Right forelimb (tissue), 1 donor: ENCODE measurements at places on chromosomes 1 and 21.
A peak's percentile ranks its signal among the peaks of the same experiment; 100 is the strongest.

DNA sequence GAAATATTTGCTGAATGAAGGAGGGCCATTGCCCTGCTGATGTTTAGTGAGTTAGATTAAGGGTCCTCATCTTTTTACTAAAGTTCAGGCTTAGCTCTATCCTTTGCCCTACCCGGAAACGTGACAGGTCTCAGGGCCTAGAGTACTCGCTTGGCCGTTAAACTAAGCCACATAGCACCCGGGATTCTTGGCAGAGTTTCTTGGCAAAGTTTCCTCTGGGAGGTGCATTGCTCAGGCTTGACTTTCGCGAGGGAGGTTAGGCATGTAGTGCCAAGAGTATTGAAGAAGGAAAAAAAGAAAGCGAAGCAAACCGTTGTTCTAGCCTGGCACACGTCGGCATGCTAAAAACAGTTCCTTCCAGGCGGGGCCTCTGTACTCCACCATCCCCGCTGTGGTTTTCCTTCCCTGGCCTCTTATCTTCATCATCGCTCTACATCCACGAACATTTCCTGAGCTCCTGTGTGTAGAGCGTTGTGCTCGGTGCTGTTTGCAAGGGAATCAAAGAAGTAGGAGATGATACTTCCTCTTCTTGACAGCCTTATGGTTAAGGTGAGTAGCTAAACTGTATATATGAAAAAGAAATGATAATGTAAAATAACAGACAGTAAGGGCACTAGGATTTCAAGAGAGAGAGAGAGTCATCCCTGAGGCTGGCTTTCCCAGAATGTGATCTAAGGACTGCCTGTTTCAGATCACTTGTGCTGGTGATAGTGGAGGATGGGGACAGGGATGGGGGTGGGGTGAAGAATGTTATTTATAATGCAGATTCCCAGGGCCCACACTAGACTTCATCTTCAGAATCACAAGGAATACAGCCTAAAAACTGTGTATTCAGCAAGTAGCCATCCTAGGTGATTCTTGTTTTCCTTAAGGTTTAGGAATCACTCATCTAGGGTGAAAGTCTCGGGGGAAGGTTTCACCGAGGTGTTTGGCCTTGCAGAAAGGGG lies 18.8 kb downstream of the RNF220 start:
- DNase-seq: no peak

GRCh38 chr1:203871114-203871880 lies 9.9 kb downstream of the SNRPE start:
- no peak for DNase-seq

DNA sequence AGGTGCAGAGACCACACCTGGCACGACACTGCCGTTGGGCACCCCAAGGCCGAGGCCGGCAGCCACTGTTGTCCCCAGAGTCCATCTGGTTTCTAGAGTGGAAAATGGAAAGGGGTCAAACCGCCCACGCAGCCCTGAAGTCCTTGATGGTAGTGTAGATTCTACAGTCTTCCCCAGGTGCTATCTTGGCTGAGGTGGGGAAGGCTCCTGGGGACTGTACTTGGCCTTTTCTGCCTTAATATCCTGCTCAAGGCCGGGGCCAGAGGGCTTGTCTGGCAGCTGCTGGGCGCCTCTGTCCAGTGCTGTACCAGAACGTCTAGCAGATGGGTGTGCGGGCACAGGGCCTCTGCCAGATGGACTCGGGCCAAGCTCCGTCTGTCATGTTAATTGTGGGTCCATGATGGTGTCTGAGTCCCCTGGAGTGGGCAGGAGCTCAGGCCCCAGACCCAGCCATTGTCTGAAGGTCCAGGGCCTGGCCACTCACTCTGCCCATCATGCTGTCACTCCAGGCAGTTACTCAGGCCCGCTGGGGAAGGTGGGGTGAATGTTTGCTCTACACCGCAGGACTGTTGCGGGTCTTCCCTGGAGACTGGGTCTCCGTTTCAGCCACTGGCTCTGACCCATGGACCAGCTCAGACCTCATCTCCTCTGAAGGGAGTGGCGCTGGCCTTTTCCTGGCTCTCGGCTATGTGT lies 161.9 kb upstream of the COL6A1 start:
- DNase-seq: no peak

- no peak for DNase-seq
Measured at GRCh38 chr1:55478742-55479141, 263.6 kb upstream of the USP24 start.

- peak; percentile 28 for DNase-seq
Measured at GRCh38 chr1:31505911-31506497, 70.3 kb upstream of the TINAGL1 start.

- DNase-seq: peak; percentile 47
Measured at GRCh38 chr21:42581336-42581992, 67.8 kb downstream of the SLC37A1 start.

DNA sequence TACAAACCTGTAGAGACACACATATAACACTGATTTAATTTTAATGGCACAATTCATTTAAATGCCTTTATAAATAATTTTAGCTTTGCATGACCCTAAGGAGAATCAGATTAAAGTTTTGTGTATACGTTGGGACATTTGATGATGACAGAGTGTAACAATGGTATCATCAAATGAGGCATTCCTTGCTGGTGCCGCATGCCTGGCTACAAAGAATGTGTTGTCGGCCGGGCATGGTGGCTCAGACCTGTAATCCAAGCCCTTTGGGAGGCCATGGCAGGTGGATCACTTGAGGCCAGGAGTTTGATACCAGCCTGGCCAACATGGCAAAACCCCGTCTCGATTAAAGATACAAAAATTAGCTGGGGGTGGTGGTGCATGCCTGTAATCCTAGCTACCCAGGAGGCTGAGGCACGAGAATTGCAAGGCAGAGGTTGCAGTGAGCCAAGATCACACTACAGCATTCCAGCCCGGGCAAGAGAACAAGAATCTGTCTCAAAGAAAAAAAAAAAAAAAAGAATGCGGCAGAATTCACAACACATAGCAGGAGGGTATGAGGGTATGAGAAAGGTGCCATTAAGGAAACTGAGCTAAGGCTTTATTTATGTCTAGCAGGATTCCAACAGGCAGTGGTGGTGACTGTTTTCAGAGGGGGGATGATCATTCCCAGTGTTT lies 58.9 kb downstream of the PTPN14 start:
- DNase-seq: no peak

- no peak for DNase-seq
Measured at GRCh38 chr1:192529031-192529755, 46.4 kb upstream of the RGS1 start.

DNA sequence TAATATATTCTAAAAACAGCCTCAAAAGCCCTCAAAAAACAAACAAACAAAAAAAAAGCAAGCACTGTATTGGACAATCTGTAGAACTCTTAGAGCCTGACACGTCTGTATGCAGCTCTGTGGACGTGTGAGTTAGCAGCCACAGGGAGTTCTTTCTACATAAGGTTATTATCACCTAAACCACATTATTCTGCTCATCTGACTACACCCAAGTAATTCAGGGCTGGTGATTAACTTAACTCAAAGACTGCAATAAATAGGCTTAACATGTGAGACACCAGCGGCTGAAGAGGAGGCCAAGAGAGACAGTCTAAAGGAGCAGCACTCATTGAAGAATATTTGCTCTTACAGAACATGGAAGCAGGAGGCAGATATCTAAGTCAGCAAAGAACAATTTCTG lies 316.0 kb downstream of the VAV3 start:
- no peak for DNase-seq

DNA sequence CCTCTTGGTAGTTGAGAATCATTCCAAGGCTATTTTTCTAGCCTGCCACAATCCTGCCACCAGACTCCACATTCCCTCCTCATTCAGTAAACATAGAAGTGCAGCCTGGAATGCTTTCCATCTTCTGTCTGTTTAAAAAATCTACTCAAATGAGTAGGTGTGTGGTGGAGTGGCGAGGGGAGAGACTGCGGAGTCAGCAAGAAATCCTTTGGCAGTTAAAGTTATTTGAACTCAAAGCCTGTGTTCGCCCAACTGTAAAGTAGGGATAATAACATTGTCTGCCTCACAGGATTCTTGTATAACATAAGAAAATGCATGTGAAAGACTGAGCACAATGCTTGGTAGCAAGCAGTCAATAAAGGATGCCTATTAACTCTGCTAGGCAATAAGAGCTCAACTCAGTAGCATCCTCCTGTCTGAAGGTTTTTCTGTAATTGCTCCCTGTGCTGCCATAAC lies 22.2 kb upstream of the DPT start:
- no peak for DNase-seq

DNA sequence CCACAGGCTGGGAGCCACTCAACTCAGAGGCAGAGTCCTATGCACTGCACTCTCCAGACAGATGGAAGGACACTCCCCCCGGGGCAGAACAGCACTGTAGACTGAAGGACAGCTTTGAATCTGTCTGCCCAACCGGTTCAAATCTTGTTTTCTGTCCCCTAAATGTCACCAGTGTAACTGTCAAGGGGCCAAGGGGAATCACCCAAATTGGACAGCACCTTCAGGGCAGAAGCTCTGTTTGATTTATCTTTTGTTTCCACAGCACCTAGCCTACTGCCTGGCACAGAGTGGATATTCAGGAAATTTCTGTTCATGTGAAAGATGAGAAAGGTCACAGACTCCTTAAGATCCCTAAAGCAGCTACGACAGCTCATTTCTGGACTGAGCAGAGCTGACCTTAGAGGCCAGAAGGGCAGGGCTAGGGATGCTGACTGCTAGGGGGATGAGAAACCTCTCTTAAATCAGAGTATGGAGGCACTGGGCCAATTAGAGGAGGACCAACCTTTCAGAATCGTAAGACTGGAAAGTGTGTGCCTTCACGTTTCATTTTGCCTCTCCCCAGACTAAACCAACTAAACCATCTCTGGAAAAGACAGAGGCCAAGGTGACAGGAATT lies 41.0 kb downstream of the ITPKB start:
- no peak for DNase-seq

DNA sequence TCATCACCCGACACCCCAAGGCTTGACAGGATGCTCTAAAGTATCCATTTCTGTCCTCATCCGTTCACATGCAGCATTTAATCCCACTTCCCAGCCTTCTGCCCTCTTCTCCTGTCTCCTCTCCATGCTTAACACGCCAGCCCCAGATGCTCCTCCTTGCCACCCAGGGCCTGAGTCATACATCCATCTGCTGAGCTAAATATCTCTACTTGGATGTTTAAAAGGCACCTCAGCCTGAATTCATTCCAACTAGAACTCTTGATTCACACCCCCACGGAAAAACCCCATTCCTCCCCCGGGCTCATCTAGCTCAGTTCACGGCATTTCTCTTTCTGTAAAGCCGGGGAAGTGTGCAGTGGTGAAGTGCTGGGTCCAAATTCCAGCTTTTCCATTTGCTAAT lies 27.7 kb downstream of the TEX35 start:
- no peak for DNase-seq

- DNase-seq: no peak
Measured at GRCh38 chr21:34807881-34808568, 139.2 kb downstream of the CLIC6 start.

DNA sequence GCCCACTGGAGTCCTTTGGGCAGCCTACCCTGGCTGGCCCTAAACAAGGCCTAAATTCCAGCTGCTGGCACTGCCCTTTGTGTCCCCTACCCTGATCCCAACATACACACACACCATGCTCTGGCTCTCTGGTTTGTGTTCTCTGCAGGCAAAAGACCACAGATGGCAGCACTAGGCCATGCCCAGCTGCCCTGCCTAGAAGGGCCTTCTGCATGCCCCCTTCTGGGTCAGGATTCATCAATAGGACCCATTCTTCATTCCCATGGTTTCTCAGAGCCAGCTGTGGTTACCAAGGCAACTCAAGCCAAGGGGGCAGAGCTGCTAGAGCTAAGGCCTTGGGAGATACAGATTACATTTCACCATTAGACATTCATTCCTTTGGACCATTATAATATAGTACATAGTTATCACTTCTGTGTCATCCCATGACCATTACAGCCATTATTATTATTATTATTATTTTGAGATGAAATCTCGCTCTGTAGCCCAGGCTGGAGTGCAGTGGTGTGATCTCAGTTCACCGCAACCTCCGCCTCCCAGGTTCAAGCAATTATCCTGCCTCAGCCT lies 17.5 kb downstream of the ASAP3 start:
- no peak for DNase-seq

DNA sequence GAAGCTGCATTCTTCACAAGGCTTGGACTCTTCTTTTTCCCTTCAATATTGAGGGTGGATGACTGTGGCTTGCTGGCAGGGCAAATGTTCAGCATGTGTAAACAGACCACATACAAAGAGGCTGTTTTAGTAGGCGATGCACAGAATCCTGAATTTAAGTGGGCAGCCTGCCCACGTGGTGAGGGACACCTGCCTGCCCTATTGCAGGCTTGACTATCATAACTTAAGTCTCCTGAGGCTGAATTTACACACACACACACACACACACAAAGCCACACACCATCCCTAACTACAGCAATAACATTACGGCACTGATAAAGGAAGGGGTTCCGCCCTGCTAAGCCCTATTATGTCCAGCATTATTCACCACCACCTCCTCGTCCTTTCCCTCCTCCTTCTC lies 15.9 kb downstream of the SYT2 start:
- no peak for DNase-seq

DNA sequence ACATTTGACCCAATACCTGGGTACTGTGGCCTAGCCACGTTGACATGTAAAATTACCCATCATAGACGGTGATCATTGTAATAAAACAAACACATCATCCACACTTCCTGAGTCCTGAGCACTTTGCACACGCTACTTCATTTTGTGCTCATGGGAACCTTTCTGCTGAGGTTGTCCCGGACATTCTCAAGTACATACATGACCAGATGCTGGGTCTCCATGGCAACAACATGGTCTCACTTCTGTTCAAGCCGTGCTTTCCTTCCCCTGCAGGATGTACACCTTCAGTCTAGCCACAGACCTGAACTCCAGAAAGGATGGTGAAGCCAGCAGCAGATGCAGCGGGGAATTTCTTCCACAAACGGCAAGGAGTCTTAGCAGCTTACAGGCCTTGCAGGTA lies 22.7 kb downstream of the UBASH3A start:
- no peak for DNase-seq
